ENCODE measurements at places on chromosomes 3 and 15.
A peak's percentile ranks its signal among the peaks of the same experiment; 100 is the strongest.

- no peak for DNase-seq
Observed at GRCh38 chr15:49037546-49037940, 8.7 kb downstream of the SECISBP2L start.

DNA sequence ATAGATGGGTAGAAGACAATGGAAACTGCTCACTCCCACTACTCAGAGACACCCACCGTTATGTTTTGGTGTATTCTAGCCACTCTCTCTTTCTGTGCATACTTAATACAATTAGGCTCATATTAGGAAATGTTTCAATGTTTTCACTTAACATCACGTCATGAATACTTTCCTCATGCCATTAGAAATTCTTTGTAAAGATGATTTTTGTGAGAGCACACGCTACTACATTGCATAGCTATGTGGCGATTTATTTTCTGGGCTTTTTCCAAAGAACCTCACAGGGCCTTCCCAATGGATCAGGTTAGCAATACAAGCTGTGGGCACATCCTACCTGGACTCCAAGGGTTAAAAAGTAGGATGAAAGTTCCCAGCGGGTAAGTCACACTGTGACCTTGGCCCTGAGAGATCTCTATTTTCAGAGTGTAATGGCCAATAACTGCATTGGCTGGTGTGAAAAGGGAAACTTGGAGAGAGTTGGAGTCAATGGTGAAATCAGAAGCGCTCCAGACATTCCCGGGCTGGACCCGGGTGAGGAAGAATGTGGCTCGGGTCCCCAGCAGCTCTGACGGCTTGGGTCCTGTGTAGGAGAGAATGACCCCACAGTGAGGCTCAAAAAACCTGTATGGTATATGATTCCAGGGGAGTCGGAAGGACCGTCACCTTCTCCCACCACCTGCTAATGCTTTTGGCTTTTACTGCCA is 25.8 kb upstream of the TGM5 start:
- DNase-seq, result no peak

GRCh38 chr15:68228971-68229385 is 550 bp downstream of the CLN6 start:
- no peak for DNase-seq

DNA sequence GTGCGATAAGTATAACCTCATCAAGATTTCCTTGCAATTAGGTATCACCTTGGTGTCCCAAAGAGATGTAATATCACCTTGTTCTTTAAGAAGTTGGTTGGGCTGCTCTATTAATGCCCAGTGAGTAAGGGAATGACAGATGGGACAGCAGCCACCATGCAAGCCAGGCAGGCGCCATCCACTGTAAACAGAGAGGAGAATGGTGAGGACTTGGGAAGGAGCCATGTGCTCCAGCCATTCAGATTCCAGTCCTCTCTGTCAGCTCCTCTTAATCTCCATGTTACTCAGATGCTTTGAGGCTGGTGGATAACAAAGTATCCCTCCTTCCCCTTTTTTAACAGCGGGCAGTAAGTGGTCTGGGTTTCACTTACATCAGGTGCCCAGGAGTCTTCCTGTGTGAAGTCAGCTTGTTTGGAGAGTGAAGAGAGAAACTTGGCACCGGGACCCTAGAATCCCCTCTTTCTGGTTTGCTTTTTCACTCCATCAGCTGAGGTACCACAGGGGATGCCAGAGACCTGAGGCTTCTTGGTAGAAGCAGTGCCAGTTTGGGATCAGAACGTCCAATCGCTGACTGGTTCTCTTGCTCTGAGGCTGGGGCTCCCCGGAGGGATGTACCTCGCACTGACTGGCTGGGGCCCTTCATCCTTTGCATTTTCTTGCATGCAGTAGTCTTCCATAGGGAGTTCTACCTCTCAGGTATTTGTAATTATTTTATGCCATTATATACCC is 29.5 kb downstream of the SLCO3A1 start:
- DNase-seq, result no peak

GRCh38 chr3:46286947-46287565 is 44.8 kb downstream of the CCR3 start:
- no peak for DNase-seq

DNA sequence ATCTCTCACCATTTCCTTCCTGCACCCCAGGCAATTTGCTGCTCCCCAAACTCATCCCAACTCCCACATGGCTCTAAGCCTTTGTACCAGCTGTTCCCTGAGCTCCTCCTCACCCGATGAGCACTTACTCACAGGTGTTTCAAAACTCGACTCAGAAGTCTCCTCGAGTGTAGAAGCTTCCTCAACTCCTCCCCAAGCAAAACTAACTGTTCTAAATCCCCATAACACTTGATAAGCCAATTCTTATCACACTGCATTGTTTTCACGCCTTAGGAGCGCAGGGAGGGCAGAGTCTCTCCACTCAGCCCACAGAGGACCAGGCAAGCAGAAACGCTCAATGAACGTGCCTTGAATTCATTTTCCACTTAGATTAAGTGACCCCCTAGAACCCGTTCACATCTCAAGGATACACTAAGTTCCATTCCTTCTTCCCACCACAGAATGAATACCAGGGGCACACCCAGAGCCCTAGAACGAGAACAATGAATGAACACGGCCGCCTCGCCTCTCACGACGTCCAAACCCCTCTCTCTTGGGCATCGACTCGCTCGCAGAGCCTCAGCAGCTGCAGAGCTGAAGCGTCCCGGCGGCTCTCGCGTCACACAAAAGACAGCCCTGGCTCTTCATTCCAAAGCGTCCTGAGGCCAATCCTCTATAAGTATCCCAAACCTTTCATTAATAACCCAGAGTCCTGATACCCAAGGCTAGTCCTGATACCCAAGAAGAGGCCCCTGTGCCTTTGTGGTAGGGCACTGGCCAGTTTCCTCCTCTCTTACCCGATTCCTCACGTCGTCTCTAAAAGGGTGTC is 1.1 kb downstream of the RAF1 start:
- peak; percentile 24 for DNase-seq

DNA sequence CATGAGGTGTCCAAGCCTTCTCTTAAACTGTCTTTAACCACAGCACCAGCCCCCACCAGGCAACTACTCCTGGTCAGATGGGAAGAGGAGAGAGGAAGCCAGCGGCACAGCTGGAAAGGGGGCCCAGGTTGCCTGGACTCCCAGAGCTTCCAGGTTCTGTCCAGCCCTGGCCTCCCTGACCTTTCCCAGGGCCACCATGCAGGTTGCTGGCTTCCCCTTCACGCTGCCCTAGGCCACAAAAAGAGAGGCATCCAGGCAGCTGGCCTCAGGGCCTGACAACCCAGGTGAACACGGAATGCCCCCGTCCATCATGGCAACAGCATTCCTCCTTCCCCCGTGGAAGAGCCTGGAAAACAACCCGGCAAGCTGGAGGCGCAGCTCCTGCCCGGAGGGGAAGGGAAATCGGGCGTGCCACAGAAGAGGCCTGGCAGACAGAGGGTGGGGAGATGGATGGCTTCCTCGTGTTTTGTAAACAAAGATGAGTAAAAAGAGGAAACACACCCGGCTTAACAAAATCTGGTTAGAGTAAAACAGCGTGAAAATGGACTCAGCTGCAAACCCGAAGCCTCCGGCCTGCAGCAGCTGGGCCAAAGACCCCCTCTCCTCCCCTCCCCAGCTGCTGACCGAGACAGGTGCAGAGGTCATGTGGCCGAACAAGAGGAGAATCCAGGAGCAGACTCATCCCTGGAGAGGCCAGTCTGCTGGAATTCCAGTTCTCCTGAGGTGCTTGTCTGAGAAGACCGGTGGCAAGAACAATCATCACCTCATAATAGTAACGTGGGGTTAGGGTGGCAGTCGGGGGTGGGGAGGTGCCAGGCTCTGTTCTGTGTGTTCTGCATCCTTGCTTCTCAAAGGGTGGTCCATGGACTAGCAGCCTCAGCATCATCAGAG is 15.5 kb downstream of the BMF start:
- DNase-seq, result no peak

DNA sequence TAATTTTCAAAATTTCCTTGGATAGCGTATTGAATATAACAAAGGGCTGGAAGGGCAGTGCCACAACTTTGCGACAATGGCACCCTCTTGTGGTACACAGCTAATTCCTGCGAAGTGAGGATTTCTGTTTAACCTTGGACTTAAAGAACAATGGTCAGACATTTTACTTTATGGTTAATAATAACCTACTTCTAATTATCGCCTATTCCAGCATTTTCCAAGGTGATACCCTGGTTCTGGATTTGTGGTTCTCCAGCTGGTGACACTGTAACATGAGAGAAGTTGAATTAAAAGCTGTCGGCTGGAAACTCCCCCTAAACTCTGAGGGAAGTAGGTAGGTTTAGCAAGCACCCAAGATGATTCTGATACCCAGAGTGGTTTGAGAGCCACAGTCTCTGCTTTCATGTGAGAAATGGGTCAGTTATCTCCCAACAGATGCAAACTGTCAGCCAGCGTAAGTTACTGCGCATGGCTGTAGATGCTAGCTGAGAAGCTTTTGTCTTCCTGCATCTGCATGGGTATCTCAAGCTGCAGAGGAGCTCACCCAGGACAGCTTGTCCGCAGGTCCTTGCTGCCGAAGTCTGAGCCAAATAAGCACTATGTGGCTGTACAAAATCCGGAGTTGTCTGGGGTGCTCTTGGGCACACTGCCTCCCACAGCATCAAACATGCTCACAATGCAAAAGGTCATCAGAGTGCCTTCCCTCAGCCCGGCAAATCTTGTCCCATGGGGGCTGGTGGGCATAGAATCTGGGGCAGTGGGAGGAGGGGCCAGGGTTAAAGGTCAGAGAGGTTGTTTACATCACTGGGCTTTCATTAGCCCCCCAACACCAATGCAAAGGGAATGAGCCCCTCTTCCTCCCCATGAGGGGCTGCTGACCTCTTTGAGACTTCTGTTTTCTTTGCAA is 6.6 kb upstream of the CHSY1 start:
- DNase-seq, result peak; percentile 72

- no peak for DNase-seq
Observed at GRCh38 chr3:78751266-78751665, 1016.5 kb downstream of the ROBO1 start.

DNA sequence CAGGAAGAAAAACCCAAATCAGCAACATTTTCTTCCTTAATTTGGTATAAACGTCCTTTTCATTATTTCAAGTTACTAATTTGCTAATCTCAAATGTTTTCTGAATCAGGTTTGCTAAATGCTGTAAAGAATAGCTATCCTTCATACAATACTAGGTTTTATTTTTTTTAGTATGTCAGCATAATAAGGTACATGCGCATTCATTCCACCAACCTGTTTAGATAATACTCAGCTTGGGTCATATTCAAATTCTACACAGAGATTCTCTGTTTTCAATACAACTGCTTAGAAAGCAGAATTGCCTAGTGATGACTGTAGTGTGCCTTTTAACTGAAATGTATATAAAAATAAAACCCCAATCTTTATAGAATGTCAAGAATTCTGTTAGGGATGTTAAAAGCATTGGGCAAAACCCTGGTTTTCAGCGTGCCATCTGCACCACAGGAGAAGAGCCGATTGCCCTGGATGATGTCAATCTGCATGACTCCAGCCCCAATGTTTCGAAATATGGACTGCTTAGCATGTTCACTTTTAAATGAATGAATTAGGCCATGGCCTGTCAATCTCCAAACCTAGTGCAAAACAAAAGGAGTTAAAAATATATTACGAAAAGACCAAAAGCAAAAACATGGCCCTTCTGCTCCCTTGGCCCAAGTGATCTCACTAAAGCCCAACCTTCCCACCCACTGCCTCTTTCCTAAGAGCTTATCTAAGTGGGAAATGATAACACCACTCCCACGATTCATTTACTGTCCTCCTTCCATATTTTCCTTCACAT is 107.4 kb downstream of the GLDN start:
- DNase-seq, result no peak

DNA sequence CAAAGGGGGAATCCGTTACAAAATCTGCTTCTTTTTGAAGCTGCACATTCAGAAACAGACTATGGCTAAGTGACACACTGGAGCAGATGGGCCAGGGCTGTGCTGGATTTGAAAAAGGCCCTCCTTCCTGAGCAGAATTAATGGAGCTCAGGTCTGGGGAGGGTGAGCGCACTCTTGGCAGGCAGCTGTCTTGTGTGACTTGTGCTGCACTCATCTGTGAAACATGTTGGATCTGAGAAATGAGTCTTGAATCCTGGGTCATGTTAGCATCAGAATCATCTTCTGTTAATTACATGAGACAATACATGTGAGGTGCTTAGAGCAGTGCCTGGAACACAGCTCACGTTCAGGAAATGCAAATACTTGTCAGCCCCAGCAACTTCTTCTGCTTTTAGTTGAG is 219.6 kb downstream of the THSD4 start:
- no peak for DNase-seq

DNA sequence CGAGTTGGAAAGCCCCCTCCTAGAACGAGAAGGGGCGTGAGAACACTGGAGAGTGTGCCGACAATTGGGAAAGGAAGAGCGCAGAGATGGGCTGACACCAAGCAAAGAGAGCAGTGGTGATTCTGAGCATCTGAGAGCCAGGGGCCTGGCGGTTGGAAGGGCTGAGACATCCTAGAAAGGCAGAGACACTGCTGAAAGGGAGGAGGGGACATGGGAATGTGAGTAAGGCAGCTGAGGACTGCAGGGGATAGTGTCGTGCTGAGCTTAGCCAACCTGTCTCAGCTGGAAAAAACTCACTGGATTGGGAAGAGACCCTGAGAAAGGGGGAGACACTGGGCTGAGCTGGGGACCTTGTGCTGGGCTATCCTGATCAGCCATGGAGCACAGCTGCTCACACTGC is 58.1 kb upstream of the SLC6A6 start:
- no peak for DNase-seq

DNA sequence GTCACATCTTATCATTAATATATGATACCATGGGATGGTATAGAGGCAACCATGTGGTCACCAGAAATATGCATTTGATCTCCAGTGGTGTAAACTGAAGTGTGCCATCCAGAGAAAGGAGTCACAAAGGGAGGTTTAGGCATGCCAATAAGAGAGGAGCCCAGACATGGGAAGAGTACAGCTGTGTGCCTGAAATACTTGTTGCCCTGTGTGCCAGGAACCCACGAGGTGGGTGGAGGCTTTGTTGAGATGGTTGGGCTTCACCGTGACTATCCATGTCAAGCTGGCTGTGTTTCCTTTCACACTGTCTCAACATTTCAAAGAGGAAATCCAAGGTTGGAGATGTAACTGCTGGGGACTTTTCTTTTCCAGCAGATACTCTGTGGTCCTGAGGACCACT is 43.5 kb downstream of the CACNA2D3 start:
- no peak for DNase-seq

- DNase-seq, result no peak
Observed at GRCh38 chr3:138461246-138461645, 26.8 kb downstream of the ESYT3 start.

DNA sequence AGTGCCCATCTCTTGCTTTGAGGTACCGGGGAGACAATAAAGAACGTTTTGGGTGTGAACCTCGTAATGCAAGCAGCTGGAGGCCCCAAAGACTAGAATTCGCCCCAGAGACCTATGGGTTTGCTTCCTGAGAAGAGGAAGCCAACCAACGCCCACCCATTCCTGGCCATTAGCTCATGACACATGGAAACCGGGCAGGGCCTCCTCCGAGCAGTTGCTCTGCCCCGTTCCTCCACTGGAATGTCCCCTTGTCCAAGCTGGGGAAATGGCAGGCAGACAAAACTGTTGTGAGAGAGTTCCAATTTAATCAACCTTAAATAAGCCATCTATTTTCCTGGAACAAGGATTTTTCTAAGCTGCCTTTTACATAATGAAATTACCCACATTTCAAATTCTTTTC is 250.9 kb upstream of the IGF1R start:
- no peak for DNase-seq
